ENCODE measurements at places on chromosomes 12 and 14.

- DNase-seq = no peak
Observed at GRCh38 chr12:19548834-19549233, 109.5 kb downstream of the AEBP2 start.

GRCh38 chr12:10673659-10674384 is at the start of gene STYK1:
Gene STYK1, minus strand, starts transcription at chr12:10674052. Its CDS starts 39,434 bp downstream, at chr12:10634618.
- DNase-seq = no peak

DNA sequence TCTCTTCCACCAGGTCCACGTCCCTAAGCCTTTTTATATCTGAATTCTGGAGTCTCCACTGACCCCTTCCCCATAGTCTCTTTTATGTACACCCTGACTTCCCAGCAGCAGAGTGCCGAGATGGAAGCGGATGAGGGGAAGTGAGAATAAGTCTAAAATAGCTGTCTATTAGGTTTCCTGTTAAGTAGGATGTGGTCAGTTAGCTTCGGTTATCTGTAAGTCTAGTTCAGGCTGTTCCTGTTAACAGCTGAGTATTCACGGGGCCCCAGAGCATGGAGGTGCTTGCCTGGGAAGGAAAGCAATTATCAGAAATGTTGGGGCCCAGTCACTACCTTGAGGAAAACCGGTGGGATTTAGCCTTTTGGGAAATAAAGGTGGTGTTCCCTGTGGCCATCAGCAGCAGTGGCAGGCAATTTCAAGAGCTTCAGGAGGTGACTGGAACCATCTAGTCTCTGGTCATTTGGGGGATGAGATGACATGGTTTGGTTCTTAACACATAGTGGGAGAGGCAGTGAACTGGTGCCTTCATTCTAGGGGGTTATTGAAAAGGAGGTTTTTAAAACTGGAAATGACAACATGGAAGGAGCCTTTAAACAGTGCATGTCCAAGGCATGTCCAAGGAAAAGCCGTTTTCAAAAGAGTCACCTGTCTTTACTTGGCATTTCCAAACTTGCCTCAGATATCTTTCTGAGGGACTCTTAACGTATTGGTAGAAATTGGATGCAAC is 21.8 kb downstream of the CHST11 start:
- DNase-seq = no peak

GRCh38 chr12:92431146-92431545 is 271.6 kb upstream of the PLEKHG7 start:
- DNase-seq = no peak

DNA sequence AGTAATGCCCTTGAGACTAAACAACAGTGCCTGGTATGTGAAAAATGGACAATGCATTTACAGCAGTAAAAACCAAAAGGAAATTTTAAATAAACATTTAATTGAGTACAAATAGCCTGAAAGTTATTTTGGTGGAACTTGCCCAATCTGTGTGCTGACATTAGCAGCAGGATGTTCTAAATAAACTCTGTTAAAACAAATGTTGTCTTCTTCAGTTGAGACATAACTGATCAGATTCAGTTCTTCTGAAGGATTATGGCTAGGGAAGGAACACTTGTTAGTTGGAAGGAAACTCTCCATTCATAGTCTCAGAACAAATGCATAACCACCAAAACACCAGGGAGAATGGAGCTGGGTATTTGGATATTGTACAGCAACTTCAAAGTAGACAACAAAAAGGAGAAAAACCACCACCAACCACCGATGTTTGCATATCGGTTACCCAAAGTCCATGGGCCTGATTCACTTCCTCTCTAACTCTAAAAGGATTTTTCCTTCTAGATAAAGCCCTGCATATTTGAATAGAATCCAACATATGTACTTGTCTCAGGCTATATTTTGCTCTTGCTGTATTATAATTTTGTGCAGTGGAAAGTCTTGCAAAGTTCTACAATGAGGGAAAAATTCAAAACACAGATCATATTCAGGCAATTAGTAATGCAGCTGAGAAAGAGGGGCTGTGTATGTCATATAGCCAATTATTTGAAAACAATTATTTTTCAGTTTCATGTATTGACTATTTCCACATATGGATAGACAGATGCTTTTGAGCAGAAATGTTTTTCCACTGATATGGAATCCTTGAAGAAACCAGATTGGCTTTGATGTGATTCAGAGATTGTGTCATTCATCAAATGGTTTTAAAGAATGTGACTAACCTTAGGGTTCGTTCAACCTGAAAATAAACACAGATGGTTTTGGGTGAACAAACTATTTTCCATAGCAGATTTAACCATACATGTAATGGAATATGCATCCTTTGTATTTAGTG is 152.2 kb upstream of the BMP4 start:
- no peak for DNase-seq

DNA sequence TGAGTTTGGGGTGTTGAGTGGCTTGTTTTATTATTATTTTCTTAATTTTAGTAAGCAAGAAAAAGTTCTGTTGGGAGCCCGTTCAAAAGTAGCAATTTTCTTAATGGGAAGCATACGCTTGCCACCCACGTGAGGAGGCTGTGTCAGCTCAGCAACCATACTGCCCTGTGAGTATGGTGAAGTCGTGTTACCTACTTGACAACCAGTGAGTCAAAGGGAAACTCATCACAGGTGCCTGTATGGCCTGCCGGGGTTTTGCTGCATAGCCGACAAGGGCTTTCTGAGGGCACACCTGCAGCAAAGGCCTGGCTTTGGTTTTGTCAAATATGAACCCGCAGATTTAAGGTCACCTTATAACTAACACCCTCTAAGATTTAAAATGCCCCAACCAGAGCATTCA is 31.1 kb downstream of the PITPNM2 start:
- no peak for DNase-seq

GRCh38 chr14:84490081-84490480 is 1039.9 kb upstream of the FLRT2 start:
- no peak for DNase-seq

- no peak for DNase-seq
Observed at GRCh38 chr12:47829584-47829983, 9.9 kb upstream of the HDAC7 start.

GRCh38 chr12:122669397-122670070 is 33.6 kb downstream of the HCAR2 start:
- no peak for DNase-seq

- peak; percentile 43 for DNase-seq
Observed at GRCh38 chr12:52139579-52140062, 52.2 kb downstream of the KRT80 start.

DNA sequence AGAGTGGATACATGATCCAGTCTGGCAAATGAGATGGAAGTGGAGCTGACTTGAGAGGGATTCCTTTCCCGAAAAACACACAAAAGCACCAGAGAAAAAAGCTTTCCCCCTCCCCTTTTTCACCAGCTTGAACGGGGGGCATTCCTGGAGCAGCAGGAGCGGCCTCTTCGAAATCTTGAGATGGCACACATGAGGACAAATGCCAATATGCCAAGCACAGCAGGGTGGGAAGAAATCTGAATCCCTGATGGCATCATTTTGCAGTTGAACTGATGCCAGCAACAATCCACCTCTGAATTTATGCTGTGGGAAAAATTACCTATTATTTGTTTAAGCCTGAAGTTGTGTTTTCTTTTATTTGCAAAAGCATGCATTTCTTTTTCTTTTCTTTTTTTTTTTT is 29.7 kb upstream of the BICD1 start:
- DNase-seq = no peak

DNA sequence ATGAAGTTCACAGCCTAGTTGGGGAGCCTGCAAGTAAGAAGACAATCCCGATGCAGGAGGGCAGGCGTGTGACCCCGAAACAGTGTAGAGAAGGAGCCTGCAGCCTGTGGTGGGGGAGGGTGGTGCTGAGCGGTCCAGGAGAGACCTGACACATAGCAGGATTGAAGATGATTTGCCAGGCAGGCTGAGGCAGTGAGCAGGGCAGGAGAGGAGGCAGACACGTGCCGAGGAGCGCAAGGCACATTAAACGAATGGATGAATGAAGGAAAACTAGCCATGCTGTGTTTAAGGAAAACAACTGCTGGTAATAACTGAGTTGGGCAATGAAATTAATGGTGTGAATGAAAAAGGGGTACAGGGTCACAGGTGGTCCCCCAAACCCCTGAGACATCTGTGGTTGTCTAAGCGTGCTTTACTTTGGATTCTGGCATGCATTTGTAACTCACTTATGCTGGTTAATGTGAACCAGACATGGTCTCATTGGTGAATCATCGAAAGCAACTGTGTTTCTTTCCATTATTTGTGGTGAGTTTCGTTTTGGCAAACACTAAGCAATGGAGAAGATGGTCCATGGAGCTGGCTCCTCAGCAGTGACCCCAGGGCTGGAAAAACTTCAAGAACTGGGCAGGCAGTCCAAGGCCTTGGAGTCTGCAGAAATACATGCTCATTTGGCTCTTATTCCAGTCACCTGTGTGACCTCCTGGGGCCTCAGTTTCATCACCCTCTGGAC is 96.9 kb upstream of the EVL start:
- no peak for DNase-seq

DNA sequence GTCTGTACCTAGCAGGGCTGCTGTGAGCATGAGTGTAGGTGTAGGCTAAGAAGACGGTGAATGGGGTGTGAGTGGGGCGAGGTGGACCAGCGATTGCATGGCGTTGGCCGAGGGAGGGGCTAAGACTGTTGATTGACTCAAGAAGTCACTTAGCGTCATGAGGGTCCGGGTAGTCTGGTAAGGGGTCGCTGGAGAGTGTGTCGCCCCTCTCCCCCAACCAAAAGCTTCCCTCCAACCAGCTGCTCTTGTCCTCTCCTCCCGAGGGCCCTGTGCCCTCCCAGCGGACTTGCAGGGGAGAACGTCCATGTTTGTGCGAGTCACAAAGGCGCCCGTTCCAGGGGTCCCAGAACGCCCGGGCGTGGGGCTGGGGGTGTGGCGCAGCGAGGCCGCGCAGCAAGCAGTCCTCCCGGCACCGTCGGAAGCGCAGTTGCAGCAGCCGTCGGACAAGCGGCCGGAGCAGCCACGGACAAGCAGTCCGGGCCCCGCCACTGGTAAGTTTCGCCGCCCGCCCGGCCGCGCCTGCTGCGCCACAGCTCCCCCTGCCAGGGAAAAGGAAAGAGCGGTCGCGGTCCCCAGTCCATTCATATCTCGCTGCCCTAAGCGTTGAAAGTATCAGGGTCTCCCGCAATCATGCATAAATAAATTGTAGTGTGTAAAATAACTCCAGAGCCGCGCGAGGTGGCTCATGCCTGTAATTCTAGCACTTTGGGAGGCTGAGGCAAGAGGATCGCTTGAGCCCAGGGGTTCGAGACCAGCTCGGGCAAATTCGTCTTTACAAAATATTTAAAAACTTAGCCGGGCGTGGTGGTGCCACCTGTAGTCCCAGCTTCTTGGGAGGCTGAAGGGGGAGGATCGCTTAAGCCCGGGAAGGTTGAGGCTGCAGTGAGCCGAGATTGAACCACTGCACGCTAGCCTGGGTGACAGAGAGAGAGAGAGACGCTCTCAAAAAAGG is at the start of gene CCDC63:
Gene CCDC63 (plus strand): TSS at position 373 of the 952 bp plus-strand sequence. CDS start 5,968 bp downstream, outside the sequence.
- no peak for DNase-seq

GRCh38 chr12:21987755-21988154 is 46.5 kb upstream of the ABCC9 start:
- no peak for DNase-seq

Measured in NCI-H1436 treated with DMSO at 0.1 percent for 48 hours (cell line).